ENCODE measurements at places on chromosomes 6 and 20.

DNA sequence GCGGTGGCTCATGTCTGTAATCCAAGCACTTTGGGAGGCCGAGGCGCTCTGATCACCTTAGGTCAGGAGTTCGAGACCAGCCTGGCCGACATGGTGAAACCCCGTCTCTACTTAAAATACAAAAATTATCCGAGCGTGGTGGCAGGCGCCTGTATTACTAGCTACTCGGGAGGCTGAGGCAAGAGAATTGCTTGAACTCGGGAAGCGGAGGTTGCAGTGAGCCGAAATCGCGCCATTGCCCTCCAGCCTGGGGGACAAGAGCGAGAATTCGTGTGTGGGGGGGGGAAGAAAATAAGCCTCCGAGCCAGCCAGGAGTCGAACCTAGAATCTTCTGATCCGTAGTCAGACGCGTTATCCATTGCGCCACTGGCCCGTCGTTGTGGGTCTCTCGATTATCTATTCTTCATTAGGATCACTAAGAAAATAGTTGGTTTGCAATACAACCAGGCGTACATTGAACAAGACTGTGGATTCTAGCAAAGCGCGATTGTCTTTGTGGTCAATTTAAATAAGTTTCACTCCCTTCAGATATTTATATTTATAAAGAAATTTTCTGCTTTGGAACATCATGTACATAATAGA lies 33.9 kb upstream of the PRSS16 start:
- DNase-seq = no peak

- DNase-seq = peak; percentile 1
Measured at GRCh38 chr20:53001498-53002301, 29.5 kb downstream of the TSHZ2 start.

- DNase-seq = no peak
Measured at GRCh38 chr6:3759646-3760232, 8.2 kb upstream of the PXDC1 start.

GRCh38 chr6:11381801-11382513 lies 149.5 kb upstream of the NEDD9 start:
- DNase-seq = no peak

Measured in NCI-H187 (cell line).